ENCODE measurements at places on chromosomes 5 and 9. TPM values are rescaled to one million over a fixed set of nuclear protein-coding genes. Genes with fewer than 3 reads are reported as not detected.

The UBE2QL1 gene
- 2.3 TPM for polyA plus RNA-seq

The CCDC192 gene
- polyA plus RNA-seq: 0.88 TPM

The LMX1B gene
- 0.28 TPM for polyA plus RNA-seq

The TPPP gene
- 7.7 TPM for polyA plus RNA-seq

The CDKN2A gene
- polyA plus RNA-seq: not detected

The SLCO6A1 gene
- polyA plus RNA-seq: 0.40 TPM

The IL4 gene
- polyA plus RNA-seq: not detected

The GDNF gene
- polyA plus RNA-seq: 1.9 TPM

The PHF19 gene
- polyA plus RNA-seq: 36.0 TPM

The SRP19 gene
- polyA plus RNA-seq: 50.3 TPM

The IL31RA gene
- 0.54 TPM for polyA plus RNA-seq

The RAI14 gene
- polyA plus RNA-seq: 15.7 TPM

GRCh38 chr5:148416921-148417320 lies 33.2 kb downstream of the FBXO38 start:
- no peak for DNase-seq

DNA sequence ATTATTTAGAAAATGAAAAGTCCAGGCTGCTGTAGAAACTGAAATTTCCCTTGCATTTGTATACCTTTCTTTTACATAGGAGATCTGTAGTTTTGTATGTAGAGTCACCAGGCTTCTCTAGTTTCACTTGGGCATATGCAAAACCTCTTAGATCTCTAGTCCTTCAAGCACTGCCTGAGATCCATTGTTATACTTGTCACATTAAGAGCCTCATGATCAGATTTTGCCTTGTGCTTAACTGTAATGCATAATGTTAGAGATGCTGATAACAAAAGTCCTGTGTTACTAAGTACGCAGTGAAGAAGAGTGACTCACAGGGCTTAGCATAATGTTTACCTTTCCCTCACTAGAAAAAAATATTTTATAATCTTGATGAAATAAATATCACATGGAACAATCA lies 250.2 kb downstream of the CYLC2 start:
- DNase-seq: no peak

- DNase-seq: no peak
Observed at GRCh38 chr9:125476645-125477044, 215.0 kb downstream of the GAPVD1 start.

GRCh38 chr5:169190849-169191248 lies 110.1 kb downstream of the SLIT3 start:
- DNase-seq: no peak

GRCh38 chr9:1718836-1719235 lies 296.3 kb upstream of the SMARCA2 start:
- DNase-seq: no peak

- DNase-seq: no peak
Observed at GRCh38 chr5:167864801-167865200, 426.6 kb upstream of the WWC1 start.

DNA sequence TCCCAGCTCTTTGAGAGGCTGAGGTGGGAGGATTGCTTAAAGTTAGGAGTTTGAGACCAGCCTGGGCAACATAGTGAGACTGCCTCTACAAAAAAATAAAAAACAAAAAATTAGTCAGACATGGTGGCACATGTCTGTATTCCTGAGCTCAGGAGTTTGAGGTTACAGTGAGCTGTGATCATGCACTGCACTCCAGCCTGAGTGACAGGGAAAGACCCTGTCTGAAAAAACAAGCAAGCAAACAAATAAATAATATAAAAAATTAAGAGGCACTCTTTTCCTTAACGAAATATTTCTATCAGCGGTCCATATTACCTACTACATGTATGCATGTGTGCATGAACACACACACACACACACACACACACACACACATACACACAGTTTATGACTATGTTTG lies 20.9 kb upstream of the FOCAD start:
- DNase-seq: no peak

DNA sequence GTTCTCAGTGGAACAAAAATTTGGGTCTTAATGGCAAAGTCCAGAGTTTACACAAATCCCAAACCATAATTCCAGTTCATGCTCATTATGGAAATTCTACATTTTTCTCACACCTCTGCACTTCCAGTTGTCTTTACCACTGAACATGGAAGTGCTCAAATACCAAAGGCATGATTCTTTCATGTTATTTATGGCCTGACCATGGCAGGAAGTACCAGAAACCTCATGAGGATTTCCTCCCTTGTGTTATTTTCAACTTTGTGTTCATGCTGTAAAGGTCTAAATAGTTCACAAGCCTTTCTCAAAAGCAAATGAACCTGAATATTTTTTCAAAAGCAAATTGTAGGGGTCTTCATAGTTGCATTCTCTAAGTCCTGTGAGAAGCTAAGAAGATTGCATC lies 82.0 kb upstream of the ITGA1 start:
- no peak for DNase-seq

GRCh38 chr5:55982957-55983381 lies 11.8 kb downstream of the IL6ST start:
- DNase-seq: no peak

GRCh38 chr5:165004175-165004574 lies 1498.8 kb downstream of the MAT2B start:
- DNase-seq: no peak

GRCh38 chr9:90727488-90727887 lies 74.1 kb upstream of the SYK start:
- no peak for DNase-seq

DNA sequence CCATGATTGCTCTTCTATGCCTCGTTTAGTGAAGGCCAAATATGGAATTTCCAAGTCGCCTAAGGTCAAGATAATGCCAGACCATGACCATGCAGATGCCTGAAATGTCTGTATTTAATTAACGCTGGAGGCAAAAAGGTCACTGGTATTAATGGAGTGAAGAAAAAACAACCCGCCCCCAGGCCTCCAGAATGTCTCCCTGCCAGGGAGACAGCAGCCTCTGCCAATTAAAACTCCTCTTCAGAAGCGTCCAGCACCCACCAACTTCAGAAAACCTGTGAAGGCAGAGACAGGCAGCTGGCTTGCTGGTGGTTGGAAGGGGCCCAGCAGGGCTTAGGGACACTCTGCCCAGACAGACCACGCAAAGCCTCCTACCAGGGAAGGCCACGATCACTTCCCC lies 94.4 kb downstream of the VAV2 start:
- DNase-seq: no peak

DNA sequence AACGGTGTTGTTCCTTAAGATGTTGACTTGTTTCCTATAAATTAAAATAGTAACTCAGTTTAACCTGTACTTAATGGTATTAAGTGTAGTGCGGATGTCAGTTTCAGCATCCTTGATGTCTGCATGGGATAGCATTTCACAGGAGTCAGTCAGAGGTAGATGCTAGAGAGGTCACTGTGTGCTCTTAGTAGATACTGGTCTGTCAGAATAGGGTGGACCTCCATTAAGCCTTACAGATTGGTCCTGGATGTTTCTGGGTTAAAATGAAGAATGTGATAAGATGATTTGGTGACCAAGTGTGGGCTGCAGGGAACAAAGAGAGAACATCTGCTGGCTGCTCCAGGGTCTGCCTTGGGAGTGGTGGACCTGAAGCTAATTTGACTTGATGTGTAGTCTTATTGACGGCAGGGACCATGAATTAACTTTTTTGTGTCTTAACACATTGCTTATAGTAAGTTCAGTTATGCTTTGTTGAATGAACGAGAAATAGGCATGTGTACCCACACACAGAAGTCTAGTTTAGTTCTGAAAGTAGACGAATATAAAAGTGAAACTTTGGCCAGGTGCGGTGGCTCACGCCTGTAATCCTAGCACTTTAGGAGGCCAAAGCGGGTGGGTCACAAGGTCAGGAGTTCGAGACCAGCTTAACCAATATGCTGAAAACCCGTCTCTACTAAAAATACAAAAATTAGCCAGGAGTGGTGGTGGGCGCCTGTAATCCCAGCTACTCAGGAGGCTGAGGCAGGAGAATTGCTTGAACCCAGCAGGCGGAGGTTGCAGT lies 12.5 kb downstream of the RAB24 start:
- no peak for DNase-seq

DNA sequence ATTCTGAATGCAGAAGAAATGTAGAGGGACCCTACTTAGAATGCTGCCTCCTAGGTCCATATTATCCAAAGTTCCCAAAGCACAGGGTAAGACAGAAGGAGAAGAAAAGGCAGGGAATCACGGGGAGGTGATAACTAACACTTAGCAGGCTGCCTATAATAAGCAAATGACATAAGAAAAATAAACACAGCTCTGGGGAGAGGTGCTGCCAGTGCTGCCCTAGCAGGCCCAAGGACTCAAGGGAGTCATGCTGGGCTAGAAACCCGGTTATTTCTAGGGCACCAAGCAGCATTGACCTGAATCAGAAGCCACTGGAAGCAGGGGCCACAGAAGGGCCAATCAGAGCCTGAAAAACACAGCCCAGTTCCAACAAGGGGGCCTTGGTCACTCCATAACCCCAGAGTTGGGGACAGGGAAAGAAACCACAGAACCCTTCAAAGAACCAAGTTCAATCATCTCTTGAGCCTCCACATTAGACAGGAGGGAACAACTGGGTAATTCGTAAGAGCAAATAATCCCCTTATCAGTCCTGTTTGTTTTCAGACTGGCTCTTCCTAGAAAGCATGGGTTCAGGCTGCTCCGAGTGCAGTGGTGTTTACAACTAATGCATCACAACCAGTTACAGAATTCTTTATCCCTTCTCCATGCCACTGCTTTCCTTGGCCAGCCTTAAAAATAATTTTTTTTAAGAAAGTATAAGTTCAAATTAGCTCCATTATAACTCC lies 24.0 kb downstream of the NRG2 start:
- no peak for DNase-seq

DNA sequence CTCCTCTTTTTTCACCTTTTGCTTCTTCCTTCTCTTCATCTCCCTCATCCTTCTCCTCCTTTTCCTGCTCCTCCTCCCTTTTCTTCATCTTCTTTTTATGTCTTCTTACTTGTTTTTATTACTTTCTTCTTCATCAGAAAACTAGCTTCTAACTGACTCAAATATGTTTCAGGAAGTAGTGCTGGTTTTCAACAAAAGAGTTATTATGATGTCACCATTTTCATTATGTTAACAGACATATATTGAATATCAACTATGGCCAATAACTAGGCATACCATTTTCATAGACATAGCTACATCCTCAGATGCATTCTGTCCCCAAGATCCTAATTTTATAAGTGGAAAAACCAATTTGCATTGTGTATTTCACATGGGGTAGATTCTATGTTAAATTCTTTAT lies 252.9 kb upstream of the PAPPA start:
- DNase-seq: no peak

GRCh38 chr5:145511351-145511750 lies 323.8 kb downstream of the PRELID2 start:
- DNase-seq: no peak

GRCh38 chr5:35777358-35778087 lies 79.2 kb upstream of the IL7R start:
- peak; percentile 61 for DNase-seq

DNA sequence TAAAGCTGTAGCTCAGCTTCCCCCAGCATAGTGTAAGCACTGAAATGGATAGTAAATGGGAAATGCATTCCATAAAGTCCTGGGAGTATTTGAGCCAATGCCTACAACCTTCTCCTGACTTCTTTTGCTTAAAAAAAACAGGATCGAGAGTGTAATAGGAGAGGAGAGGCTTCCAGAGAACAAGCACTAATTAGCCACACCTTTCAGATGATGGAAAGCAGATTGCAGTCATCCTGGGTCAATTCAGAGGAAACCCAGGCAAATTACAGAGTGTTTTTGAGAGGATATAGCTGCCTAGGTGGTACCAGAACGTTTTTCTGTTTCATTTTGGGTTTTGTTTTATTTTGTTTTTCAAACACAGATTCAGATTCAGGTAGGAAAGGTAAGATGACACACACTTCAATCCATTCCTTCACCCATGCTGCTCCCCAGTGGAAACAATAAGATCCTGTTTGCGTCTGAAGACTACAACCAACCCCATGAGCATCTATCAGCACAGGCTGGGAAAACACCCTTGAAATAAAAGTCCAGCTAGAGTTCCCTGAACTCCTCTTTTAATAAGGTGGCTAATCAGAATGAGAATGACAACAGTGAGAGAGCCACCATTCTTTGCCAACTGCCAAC lies 95.6 kb downstream of the RFK start:
- DNase-seq: no peak

- DNase-seq: no peak
Observed at GRCh38 chr5:156241266-156241665, 85.7 kb upstream of the SGCD start.

DNA sequence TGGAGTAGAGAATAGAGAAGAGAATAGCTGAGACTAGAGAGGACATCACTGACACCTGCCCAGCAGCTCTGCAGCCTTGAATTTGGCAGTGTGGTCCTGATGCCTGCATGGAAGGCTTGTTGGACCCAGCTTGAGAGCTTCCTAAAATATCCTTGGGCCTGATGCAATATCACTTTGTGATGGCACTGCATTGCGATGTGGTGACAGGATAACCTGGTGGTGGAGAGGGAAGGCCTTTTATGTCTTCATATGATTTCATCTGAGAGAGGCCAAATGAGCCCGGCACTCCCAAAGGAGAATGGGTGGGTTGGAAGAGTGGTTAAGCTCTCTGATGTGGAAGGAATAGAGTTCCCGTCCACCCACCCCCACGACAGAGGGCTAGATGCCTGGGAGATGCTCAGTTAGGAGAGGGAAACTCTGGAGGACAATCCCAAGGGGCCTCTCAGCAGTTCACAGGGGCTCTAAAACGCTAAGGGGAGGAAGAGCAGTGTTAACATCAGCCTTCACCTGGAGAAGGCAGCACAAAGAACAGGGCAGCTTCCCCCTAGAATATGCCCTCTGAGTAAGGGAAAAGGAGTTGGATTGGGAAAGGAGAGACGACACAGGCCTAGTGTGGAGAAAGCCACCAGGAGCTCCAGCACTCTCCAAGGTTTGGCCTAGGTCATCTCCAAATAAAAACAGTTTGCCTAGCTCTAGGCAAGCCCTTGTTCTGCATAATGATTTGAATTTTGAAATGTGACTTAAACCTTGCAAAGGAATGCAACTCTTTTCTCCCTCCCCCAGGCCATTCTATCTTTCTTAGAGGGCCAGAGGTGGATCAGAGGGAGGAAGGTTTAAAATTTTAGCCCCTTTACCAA lies 99.8 kb upstream of the SSBP2 start:
- DNase-seq: no peak

Measured in hindlimb muscle (tissue), 1 donor.